ENCODE measurements at places on chromosomes 6 and 20. TPM values are rescaled to one million over a fixed set of nuclear protein-coding genes. Genes with fewer than 3 reads are reported as not detected.

- no peaks in the 10 kb centered on the region for H3K27me3 ChIP-seq
- H3K4me3 ChIP-seq = no peak overlapping the region
- no peaks in the 10 kb centered on the region for H3K36me3 ChIP-seq
- no peak overlapping the region for H3K27ac ChIP-seq
Observed at GRCh38 chr6:44559486-44560270, 172.2 kb downstream of the CDC5L start.

- no peak overlapping the region for H3K27ac ChIP-seq
- no peak overlapping the region for H3K4me3 ChIP-seq
- H3K4me1 ChIP-seq = no peaks in the 10 kb centered on the region
- no peaks in the 10 kb centered on the region for H3K27me3 ChIP-seq
Observed at GRCh38 chr20:45959126-45959525, 12.9 kb downstream of the ZNF335 start.

- H3K27ac ChIP-seq = no peak overlapping the region
- peaks cover 46% of the 10 kb centered on the region for H3K36me3 ChIP-seq
- DNase-seq = no peak
- no peak overlapping the region for H3K4me3 ChIP-seq
- H3K27me3 ChIP-seq = no peaks in the 10 kb centered on the region
- no peaks in the 10 kb centered on the region for H3K4me1 ChIP-seq
Observed at GRCh38 chr6:36226438-36227047, 30.0 kb downstream of the BRPF3 start.

PPP1R11 gene
- 46.8 TPM for total RNA-seq

DNA sequence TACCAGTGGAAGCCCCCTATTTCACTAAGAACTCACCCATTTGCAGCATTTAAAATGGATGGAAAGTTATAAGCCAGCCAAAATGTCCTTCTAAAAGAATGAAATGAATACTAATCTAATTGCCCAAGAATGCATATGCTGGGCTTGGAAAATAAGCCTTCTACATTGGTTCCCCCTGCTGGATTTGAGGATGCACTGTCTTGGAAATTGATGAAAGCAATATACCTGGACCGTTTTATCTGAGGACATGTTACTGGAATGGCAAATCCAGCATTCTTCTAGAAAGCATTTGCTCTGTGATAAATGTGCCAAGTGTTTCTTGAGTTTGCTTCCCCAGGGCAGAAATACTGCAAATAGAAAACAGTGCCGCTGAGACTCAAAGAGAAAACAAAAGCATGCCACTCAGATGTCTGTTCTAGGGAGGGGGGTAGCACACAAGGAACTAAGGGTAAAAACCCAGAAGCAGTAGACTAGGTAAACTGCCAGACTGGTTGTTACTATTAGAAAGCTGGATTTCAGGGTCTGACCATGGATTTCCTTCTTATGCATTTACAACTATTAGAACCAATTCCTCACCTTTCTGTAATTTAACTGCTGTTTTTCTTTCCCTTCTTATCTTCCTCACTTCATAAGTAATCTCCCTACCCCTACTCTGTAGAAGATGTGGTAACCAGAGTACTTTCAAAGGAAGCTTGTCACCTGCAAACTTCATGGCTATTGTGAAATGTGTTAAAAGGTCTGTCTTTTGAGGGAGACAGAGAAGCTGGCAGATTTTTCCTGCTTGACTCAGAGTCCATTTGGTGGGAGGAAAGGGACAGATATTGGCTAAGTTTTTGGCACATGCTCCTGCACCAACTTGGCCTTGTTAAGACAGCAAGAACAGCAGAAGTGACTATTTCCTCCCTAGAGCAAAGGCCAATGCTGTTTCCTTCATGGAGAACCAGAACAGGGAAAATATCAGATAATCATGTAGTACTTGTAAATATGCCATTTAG, 642.6 kb downstream of the KIF16B start:
- no peak overlapping the region for H3K4me3 ChIP-seq
- no peaks in the 10 kb centered on the region for H3K36me3 ChIP-seq
- DNase-seq = no peak
- H3K27me3 ChIP-seq = no peaks in the 10 kb centered on the region
- H3K4me1 ChIP-seq = no peaks in the 10 kb centered on the region

GRCh38 chr6:33827546-33828451, 24.0 kb upstream of the MLN start:
- no peaks in the 10 kb centered on the region for H3K27me3 ChIP-seq
- peaks cover 8% of the 10 kb centered on the region for H3K4me1 ChIP-seq
- no peak overlapping the region for H3K27ac ChIP-seq
- H3K4me3 ChIP-seq = no peak overlapping the region
- H3K36me3 ChIP-seq = no peaks in the 10 kb centered on the region

DDX27 gene
- total RNA-seq = 62.4 TPM

DNA sequence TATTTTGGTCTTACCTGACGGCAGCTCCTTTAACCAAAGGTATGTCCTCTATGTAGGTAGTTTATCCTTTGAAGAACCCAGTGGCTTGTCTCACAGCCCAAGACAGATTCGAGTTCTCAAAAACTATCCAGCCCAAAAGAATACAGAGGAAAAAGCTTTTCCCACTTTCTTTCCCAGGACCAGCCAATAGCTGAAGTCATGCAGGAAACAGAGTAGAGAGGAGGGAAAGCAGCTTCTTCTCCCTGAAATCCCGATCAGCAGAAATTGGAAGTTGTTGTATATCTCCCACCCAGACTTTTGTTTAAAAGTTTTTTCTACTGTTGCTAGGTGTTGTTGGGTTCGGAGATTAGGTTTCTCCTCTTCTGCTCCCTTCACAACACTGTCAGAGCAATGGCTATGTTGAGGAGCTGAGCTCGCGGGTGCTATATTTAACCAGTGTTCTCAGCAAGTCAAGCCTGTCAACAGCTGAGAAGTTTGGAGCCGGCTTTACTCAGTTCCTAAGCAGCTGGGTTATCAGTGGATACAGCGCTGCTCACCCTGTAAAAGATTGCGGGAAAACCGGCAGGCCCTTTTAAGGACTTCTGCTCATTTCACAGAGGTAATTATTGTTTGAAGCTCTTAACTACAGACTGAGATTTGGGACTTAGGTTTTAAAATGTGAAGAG, at the start of gene FILIP1:
TSS of gene FILIP1 (minus strand) at position 401 of the 665 bp plus-strand sequence. CDS start 78,828 bp downstream, outside the sequence.
- no peaks in the 10 kb centered on the region for H3K27me3 ChIP-seq
- peak; percentile 24 for DNase-seq

GRCh38 chr6:31363811-31364210, 6.8 kb upstream of the HLA-B start:
- peaks cover 3% of the 10 kb centered on the region for H3K4me1 ChIP-seq
- DNase-seq = no peak
- no peaks in the 10 kb centered on the region for H3K36me3 ChIP-seq

TREM1 gene
- total RNA-seq = not detected

C20orf141 gene
- not detected for total RNA-seq

BMP5 gene
- total RNA-seq = 0.49 TPM

XKR7 gene
- 0.04 TPM for total RNA-seq

DNA sequence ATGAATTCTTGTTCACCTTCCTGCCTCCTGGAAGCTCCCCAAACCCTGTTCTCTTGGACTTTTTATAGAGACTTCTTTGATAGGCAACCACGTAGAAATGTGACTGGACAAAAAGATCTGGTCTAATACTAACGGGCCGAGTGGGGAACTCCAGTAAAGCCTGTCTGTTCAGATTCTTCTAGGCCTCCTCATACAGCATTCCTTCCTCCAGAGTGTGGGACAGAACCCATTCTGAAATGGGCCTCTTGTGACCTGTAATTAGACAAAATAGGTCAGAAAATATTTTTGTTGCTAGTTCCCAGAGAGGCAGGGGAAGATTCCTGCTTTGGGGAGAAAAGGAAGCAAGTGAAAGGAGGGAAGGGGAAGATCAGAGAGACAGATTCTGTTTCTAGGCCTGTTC, 374.3 kb downstream of the CDH26 start:
- no peak for DNase-seq
- H3K4me3 ChIP-seq = no peak overlapping the region
- no peak overlapping the region for H3K27ac ChIP-seq
- H3K27me3 ChIP-seq = no peaks in the 10 kb centered on the region
- H3K36me3 ChIP-seq = no peaks in the 10 kb centered on the region

- H3K4me1 ChIP-seq = no peaks in the 10 kb centered on the region
- DNase-seq = no peak
- H3K27ac ChIP-seq = no peak overlapping the region
- no peak overlapping the region for H3K4me3 ChIP-seq
- no peaks in the 10 kb centered on the region for H3K36me3 ChIP-seq
Observed at GRCh38 chr6:4676016-4676415, 100.2 kb upstream of the CDYL start.

DNA sequence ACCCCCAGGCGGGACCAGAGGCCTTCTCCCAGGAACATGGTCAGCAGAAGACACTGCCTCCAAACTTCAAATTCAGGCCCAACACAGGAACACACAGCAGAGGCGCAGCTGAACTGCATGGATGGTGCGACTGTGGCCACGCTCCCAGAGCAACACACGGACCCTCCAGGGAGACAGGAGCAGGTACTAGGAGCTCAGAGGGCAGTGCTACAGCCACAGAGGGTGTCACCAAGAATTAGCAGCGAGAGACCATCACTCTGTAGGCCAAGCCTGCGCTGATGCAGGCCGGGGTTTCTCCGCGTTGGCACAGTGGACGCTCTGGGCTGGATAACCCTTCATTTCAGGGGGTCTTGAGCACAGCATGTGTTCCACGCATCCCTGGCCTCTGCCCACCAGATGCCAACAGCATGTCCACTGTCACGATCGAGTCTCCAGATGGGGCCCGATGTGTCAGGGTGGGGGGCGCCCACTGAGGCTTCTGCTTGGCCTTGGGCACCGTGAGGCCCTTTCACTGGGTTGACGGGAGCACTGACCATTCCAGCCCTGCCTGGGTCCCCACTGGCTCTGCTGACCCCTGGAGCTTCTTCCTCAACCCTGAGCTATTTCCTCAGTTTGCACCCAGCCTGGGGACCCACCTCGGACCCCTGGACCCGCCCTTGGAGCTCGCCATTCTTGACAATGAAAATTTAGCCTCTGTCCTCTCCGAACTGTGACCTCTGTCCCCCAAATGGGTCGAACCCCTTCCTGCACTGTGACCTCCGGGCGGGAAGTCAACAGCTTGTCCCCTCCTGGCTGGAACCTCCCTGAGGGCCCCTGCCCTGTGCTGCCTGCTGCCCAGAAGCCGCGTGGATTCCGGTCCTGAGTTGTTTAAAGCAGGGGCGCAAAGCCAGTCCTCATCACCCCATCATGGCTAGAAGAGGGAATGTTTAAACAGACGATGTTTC, 239.4 kb downstream of the DLL1 start:
- no peak overlapping the region for H3K27ac ChIP-seq
- no peak overlapping the region for H3K4me3 ChIP-seq
- H3K36me3 ChIP-seq = no peaks in the 10 kb centered on the region
- no peaks in the 10 kb centered on the region for H3K4me1 ChIP-seq
- H3K27me3 ChIP-seq = peaks cover 2% of the 10 kb centered on the region

IL17F gene
- total RNA-seq = not detected

MATN4 gene
- total RNA-seq = 0.28 TPM

DNA sequence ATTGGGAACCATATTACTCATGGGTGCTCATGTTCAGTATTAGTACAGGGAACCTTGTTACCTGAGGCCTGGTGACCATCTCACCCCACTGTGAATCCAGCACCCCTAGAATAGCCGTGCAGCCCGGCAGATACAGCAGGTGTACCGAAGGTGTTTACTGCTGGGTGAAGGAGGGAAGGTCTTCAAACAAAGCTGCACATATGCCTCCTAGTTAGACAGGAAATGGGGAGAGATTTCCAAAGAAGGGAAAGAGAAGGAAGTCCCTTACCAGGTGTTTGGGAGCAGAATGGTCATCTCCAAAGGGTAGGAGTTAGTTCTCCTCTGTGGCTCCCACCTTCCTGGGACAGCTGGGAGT, 2.4 kb upstream of the CST1 start:
- no peak overlapping the region for H3K4me3 ChIP-seq
- H3K27me3 ChIP-seq = no peaks in the 10 kb centered on the region
- H3K36me3 ChIP-seq = no peaks in the 10 kb centered on the region

DNA sequence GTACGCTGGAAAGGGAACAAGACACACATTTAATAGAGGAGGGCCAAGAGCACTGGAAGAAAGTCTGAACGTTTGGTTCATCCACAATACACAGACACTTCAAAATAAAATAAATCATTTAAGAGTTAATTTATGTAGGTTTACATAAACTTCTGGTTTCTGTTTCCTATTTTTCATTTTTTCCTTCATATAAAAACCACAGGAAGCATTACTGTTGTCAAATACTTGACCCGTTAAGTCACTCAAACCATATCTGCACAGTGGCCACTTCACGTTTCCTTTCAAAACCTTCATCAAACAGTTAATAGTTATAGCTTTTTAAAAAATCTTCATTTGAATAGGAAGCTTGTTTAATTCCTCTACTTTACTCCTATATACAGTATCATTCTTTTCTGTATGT, 257.6 kb upstream of the THEMIS start:
- H3K36me3 ChIP-seq = no peaks in the 10 kb centered on the region
- no peaks in the 10 kb centered on the region for H3K27me3 ChIP-seq
- H3K27ac ChIP-seq = no peak overlapping the region

DNA sequence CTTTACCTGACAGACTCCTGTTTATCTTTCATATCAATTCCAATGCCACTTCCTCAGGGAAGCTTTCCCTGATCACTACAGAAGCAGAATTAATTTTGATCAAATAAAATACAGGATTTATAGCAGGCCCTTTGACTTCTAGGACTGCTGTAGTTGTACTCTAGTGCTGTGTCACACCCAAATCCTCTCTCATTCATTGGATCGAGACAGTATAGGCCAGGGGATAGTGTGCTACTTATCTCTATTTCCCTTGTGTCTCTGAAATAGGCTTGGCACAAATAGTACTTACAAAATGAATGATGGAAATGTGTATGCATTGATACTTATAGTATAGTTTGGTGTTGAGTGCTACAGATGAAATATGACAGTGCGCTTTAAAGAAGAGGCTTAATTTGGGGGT, 19.8 kb downstream of the RALY start:
- DNase-seq = no peak
- H3K36me3 ChIP-seq = no peaks in the 10 kb centered on the region
- no peak overlapping the region for H3K4me3 ChIP-seq
- H3K4me1 ChIP-seq = no peaks in the 10 kb centered on the region

GRCh38 chr6:52543729-52544601, 32.9 kb downstream of the TRAM2 start:
- peak; percentile 83 for DNase-seq
- H3K27me3 ChIP-seq = no peaks in the 10 kb centered on the region
- peak overlapping the region; percentile 4 for H3K4me3 ChIP-seq
- peaks cover 80% of the 10 kb centered on the region for H3K4me1 ChIP-seq
- H3K27ac ChIP-seq = peak overlapping the region; percentile 41

- DNase-seq = no peak
- H3K36me3 ChIP-seq = no peaks in the 10 kb centered on the region
- no peak within 1 kb of the TSS for H3K4me3 ChIP-seq
- peaks cover 48% of the 10 kb centered on the region for H3K27me3 ChIP-seq
- H3K4me1 ChIP-seq = no peaks in the 10 kb centered on the region
Observed at GRCh38 chr20:1993986-1994385, at the start of gene PDYN. PDYN (minus strand) TSS chr20:1994058; CDS start chr20:1983084, 10,974 bp downstream.

GRCh38 chr6:163627274-163628062, 212.9 kb downstream of the QKI start:
- no peak overlapping the region for H3K4me3 ChIP-seq
- H3K36me3 ChIP-seq = no peaks in the 10 kb centered on the region
- no peaks in the 10 kb centered on the region for H3K4me1 ChIP-seq
- DNase-seq = no peak
- no peak overlapping the region for H3K27ac ChIP-seq

- peaks cover 5% of the 10 kb centered on the region for H3K4me1 ChIP-seq
- no peak for DNase-seq
- no peak overlapping the region for H3K27ac ChIP-seq
- H3K27me3 ChIP-seq = no peaks in the 10 kb centered on the region
Observed at GRCh38 chr6:125190667-125191066, 37.1 kb downstream of the TPD52L1 start.

TTLL9 gene
- not detected for total RNA-seq

- H3K4me1 ChIP-seq = no peaks in the 10 kb centered on the region
- H3K4me3 ChIP-seq = no peak overlapping the region
- no peaks in the 10 kb centered on the region for H3K27me3 ChIP-seq
Observed at GRCh38 chr6:12353731-12354130, 63.6 kb downstream of the EDN1 start.

SLC32A1 gene
- not detected for total RNA-seq

All from A673 (cell line).